ENCODE measurements at places on chromosomes 7 and 10.

DNA sequence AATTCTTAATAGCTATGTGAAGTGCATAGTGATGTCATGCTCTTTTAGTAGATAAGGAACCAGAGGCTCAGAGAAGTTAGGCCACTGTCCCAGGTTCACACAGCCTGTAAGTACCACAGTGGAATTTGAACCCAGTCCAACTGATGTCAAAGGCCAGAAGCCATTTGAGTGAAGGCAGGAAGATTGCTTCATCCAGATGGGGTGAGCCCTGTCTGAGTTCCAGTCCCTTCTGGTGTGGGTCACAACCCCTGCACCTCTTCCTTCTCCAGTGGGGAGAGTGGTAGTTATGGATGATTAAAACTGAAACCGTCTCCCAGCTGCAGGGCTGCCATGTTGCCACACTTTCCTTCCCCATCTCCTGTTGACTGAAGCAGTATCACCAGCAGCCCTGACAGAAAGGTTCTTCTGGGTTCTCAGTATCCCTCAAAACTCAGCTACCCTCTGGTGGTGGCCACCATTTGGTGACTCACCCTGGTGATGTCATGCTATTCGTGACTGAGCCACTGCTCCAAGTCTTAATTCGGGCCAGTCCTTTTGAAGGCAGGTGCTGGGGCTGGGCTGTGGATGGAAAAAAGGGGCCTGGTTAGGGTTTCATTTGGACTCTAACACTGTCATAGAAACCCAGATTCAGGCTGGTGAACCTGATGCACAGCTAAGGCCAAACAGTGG, 1.5 kb upstream of the C10orf95 start:
- no peak for DNase-seq

- no peak for DNase-seq
These were observed 595.5 kb downstream of the INHBA start for GRCh38 chr7:41107330-41107937.

DNA sequence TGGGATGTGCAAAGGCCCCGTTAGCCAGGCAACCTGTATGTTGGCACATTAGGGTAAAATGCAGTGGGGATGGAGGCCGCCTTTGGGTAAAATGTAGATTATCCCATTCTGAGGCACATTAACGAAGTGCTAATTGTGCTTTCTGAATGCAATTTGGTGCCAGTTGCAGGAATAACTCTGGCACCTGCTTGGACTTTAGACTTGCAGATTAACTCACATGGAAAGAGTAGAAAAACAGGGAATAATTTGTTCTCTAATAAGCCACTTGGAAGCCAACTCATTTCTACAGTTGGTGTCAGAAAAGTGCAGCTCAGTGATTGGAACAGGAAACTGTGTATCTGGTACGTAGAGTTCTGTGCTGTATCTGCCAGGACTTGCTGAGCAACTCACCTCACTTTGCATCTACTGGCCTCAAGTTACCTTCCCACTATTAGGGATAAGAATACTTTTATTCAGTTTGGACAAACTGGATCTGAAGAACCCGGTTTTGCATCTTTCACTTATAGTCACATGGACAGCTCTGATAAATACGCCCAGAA, 377.4 kb upstream of the PODXL start:
- no peak for DNase-seq

DNA sequence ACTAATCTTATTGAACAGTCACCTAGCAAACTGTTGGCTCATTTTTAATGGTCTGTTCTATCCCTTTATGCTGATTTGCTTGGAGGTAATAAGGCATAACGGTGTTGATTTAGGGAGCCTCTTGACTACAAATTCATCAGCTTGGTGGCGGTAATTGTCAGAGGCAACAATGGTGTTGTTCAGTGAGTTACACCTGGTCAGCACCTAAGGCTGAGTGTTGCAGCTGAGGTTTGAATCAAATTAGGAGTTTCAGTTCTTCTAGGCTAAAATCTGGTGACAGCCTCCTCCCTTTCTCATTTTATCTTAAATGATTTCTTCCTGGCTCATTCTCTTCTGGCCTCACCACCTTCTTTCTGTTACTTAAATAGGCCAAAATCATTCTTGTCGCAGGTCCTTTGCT, 42.3 kb upstream of the SP8 start:
- DNase-seq = no peak

DNA sequence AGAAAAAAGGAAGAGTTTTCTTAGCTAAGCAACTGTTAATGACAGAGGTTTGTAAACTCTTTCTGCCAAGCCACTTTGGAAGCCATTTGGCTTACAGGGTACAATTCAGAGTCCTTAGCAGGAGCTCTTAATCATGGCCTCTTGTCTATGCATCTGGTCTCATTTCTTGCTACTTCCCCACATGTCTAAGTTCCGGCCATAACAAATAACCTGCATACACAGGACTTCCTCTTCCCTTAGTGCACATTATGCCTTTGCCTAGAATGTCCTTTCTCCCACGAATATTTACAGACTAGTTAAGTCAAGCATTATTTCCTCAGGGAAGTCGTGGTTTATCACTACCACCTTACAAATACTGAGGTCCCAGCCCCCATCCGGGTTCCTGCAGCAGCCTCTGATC, 8.6 kb upstream of the UPF2 start:
- DNase-seq = no peak

All from AG09319 (cell line).